ENCODE measurements at places on chromosomes 5 and 9.

- no peak for DNase-seq
These were observed 5.5 kb downstream of the UBE2D2 start for GRCh38 chr5:139566611-139567010.

DNA sequence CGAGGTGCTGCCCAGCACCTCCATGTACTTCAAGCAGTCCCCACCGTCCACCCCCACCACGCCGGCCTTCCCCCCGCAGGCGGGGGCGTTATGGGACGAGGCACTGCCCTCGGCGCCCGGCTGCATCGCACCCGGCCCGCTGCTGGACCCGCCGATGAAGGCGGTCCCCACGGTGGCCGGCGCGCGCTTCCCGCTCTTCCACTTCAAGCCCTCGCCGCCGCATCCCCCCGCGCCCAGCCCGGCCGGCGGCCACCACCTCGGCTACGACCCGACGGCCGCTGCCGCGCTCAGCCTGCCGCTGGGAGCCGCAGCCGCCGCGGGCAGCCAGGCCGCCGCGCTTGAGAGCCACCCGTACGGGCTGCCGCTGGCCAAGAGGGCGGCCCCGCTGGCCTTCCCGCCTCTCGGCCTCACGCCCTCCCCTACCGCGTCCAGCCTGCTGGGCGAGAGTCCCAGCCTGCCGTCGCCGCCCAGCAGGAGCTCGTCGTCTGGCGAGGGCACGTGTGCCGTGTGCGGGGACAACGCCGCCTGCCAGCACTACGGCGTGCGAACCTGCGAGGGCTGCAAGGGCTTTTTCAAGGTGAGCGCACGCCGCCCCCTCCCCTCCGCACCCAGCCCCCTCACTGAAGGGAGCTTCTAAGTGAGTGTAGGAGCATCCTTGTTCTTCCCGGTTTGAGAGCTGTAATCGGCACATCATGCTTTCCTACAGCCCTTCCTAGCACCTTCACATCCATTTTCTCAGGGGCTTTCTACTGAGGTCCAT lies 6.9 kb downstream of the NR4A3 start:
- no peak for DNase-seq

DNA sequence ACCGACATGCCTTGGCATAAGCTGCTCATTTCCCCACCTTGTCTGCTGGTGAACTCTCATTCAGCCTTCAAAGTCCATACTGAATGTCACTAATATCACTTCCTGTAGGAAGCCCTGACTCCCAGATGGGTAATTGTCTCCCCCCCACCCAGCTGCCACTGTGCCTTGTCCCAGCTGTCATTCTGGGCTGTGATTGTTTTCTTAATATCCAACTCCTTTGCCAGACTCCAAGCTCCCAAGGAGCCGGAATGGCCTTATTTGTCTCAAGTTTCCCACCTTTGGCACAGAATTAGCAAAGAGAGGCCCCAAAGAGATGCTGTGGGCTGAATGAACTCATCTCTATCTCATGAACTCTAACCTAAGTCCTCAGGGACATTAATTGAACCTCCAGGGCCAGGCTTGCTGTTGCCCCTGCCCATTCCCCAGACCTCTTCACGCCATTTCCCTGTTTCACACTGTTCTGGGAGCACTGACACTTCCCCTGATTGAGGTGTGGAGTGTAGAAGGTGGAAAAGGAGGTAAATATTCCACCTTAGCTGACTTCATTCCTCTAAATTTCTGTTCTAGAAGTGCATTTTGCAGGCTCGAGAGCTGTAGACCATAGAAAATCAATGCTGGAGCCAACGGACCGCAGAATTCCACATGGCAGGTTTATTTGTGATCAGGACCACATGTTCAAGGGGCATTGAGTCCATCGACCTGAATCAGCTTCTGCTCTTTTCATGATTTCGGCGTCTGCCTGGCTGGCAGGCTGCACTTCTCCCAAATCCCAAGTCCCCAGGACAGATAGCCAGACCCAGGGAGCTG lies 4.9 kb upstream of the SH3PXD2B start:
- no peak for DNase-seq

GRCh38 chr9:15299374-15299939 lies 7.6 kb downstream of the TTC39B start:
- DNase-seq: peak; percentile 24

DNA sequence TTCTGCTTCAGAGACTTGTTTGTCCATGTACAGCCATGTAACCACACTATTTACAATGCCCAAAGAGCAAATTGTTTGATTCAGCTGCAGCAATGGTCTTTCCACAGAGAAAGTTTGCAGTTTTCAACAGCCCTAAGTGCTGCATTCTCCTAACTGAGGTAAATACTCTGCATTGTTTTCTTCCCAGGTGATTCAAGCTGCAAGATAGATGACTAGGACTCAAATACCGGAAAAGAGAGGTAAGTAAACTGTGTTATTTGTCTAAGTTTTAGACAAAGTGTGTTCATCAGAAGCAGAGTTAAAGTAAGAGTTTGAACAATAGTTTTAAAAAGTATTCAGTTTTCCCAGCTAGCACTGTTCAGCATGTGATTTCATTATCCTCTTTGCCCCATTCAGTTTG lies 1046.7 kb upstream of the C9orf72 start:
- DNase-seq: no peak

- peak; percentile 8 for DNase-seq
These were observed 2.6 kb upstream of the RFX3 start for GRCh38 chr9:3528451-3528850.

DNA sequence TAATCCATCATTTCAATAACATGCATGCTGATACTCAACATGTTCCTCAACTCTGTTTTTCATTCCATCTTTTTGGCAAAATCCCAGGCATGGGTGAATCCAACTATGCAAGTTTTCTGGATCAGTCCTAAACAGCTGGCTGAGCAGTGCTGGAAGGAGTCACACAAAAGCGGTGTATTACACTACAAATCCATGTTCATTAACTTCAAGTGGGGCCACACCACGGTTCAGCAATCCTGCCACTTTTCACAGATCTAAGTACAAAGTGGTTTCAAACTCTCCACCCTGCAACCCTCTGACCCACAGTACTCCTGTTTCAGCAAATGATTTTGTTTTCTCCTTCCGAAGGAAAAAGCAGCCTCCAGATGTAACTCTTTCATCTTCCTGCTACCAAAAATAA lies 222.5 kb downstream of the EPB41L4A start:
- no peak for DNase-seq

DNA sequence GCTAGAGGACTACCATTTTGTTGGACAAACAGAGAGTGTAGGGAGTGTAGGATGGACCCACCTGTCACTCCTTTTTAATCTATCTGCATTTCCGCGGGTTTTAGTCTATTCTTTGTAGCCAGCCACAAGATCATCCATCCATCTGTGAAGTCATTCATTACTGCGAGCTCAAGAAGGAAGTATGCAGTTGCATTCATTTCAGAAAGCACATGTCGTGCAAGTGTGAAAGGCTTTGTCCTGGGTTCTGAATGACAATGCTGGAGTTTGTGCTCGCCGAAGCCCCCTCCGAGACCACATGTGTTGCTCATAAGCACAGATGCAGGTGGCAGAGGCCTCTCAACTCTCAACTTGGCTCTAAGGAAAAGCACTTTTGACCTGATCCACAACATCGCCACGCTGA lies 70.3 kb upstream of the BASP1 start:
- no peak for DNase-seq

DNA sequence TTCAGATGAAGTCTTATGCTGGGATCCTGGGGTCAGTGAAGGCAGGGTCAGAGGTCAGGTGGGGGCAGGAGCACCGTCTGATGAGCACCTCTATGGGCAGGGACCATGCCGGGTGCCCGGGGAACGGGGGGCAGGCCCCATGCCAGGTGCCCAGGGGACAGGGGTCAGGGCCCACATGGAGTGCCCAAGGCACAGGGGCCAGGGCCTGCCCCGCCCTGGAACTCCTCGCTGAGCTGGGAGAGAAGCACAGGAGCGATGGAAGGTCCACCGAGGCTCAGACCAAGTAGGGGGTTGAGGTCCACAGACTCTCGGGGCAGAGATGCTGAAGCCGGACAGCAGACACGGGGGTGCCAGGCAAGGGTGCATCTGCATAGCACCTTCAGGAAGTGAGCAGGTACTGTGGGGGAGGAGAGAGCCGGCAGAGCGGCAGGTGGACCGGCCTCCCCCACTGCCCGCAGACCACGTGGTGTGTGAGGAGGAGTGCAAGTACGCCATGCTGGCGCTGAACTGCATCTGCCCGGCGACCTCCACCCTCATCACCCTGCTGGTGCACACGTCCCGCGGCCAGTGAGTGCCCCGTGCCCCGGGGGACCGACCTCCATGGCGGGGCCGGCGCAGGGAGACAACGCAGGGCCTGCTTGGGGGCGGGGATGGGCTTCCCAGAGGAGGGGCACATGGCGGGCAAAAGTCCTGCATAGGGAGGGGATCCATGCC lies 67.7 kb downstream of the KCNT1 start:
- no peak for DNase-seq

DNA sequence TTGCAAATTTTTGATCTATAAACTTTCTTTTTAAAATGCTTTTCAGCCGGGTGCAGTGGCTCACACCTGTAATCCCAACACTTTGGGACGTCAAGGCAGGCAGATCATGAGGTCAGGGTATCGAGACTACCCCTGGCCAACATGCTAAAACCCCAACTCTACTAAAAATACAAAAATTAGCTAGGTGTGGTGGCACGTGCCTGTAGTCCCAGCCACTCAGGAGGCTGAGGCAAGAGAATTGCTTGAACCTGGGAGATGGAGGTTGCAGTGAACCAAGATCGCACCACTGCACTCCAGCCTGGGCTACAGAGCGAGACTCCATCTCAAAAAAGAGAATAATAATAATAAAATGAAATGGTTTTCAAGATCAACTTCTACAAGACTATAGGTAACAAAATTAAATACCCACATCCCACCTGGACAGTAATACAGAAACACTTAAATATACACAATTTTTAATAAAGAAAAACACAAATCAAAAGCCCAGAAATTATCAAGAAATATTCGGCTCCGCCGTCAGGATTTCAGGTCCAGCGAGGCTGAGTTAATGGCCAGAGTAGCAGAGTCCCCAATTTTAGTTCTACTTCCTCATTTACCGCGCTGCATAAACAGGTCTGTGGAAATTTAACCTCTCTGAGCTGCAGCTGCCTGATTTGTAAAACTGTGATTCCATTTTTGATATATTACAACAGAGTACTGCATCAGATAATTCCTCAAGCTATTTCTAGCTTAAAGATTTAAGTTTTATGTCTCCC lies 4.0 kb downstream of the TUT7 start:
- no peak for DNase-seq

DNA sequence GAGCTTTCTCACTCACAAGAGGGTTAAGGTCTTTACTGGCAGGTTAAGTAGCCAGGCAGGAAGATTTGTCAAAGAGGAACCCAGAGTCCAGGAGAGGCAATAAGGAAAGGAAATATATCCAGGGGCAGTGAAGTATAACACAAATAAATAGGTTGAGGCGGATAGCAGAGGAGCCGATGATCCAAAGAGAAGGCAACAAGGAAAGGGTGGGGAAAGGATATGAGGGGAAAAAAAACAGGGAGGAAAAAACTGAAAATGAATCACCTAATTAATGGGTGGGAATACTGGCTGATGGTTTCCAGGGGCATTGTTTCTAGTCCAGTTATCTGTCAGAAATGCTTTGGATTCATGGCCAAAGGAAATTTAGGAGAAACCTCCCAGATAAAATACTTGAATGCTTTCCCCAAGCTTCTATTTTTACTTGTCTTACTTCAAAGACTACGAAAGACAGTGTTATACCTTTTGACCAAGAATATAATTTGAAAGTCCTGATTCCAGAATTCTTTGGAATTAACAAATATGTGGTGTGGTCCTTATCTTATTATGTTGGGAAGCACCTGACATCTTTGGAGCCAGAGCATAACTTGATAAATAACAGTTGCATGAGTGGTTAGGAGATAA lies 146.5 kb downstream of the AOPEP start:
- DNase-seq: no peak

GRCh38 chr9:114366334-114367128 lies 21.3 kb downstream of the AKNA start:
- DNase-seq: no peak

- DNase-seq: no peak
These were observed 21.9 kb downstream of the MOCS2 start for GRCh38 chr5:53087621-53088121.

DNA sequence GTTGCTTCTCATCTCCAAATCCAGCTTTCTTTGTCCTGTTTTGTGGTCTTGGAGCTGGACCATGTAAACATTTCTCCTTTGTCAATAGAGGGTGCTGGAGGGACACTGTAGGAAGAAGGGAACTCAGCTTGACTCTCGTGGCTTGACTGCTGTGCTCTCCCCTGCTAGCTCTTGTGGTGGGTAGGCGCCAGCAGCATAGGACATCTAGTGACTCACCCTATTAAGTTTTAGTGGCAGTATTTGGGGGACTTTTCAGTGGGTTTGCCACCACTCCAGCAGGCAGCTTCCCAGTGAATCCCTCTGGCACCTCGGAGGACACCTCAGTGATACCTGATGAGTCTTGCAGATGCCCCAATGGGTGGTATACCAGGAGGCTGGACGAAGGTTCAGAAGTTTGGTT lies 97.8 kb downstream of the TSSK1B start:
- no peak for DNase-seq

DNA sequence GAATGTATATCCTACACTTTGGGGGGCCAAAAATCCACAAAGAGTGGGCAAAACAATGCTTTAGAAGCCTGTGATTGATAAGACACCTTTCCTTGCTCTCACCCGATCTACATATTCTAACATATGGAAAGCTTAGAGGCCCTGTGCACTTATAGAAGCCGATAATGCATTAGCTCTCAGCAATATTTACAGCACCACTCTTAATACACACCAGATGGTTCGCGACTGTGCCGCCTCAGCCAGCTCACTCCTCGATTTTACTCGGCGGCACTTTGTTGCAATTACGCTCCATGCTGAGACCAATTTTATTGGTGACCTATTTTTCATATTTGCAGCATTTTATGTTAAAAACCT lies 18.8 kb downstream of the NR2F1 start:
- DNase-seq: no peak

DNA sequence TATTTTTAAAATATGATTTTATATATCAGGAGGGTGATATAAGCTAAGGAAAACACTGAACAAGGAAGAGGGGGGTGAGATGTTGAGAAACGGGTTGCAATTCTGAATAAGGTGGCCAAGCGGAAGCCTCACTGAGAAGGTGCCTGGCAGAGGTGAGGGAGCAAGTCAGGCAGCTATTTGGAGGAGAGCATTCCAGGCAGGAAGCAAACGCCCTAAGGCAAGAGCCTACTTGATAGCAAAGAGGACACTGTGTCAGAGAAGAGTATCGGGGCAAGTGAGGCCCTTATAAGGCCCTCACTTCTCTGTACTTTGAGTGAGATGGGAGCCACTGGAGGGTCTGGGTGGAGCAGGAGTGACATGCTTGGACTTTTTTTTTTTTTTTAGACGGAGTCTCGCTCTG lies 8.0 kb upstream of the CTNNA1 start:
- DNase-seq: no peak

DNA sequence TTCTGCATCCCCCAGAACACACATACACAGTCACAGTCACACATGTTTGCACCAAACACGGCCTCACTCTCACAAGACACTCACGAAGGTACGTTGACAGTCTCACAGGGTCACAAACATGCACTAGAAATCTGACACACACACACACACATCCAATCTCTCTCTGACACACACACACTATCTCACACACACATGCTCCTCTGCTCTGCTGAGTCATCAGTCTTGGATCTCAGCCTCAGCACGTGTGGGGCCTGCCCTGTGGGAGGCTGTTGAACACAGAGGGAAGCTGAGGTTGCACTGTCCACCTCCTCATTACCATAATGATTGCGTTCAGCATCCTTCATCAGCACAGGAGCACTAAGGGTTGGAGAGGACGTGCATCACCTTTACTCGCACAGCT lies 188.8 kb downstream of the MTRR start:
- no peak for DNase-seq

GRCh38 chr5:72266862-72267261 lies 53.2 kb downstream of the MRPS27 start:
- no peak for DNase-seq
